Amniotic epithelial cell (primary cell): ENCODE measurements at places on chromosomes 12 and 14.

DNA sequence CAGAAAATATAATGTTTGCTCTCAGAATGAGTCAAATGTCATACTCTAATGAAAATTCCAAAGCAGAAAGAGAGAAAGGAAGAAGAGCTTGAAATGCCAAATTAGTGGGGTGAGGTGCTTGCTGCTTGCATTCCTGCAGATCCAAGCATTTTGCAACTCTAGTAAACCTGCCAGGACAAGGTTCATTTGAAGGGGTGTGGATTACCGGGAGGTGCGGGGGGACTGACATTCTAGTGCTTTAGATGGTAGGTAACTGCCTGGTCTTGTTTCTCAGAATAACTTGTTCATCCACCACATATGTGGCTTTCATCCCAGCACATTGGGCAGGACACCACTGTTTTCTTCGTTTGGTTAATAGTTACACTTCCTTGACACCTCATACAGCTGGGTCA lies 144.4 kb downstream of the AKAP6 start:
- peak; percentile 23 for DNase-seq

DNA sequence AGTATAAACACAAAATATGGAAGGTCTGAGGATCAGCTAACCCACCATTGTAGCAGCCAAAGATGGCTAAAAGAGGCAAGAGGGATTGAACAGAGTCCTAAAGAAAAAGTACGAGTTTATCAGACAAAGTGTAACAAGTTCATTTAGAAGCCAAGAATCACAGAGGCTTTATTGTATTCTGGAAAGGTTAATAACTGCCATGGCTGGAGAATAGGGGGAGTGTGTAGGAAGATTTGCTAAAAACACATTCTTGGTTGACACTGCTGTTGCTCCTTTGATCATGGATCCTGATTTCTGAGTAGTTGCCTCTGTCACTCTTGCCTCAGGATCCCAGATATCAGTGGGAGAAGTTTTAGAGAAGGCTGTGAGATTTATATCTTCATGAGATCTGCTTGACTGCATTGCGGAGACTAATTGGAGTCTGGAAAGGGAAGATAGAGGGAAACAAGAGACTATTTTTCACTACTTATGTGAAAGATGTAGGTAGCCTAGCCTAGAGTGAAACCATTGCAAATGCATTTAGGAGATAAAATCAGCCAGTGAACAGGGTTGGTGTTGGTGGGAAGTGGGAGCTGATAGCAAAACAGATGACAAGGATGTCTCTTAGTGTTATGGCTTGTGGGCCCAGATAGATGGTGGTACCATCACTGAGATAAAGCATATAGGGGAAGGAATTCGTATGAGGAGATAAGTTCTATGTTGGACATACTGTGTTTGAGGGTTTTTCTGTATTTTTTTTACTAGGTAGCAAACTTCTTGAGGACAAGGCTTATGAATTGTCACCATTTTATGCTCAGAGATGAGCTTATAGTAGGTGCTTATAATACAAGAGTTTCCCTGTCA lies 402.9 kb upstream of the PDE3A start:
- no peak for DNase-seq

DNA sequence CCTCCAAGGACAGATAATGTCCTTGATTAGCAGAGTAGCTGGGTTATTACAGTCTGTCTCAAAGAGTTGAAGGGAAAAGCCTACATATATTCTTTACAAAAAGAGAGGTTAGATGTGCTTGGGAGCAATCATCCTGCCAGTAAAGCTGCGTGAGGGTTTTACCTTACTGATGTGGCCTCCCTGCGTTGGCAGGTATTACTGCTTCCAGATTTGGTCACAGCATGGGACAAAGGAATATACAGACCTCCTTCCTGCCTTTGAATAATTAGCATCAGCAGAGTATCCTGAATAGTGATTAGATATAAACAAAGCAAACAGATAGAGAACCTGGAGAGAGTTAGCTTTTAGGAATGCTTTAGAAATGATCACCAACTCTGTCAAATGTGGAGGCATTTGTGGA lies 69.6 kb downstream of the TMTC2 start:
- no peak for DNase-seq

DNA sequence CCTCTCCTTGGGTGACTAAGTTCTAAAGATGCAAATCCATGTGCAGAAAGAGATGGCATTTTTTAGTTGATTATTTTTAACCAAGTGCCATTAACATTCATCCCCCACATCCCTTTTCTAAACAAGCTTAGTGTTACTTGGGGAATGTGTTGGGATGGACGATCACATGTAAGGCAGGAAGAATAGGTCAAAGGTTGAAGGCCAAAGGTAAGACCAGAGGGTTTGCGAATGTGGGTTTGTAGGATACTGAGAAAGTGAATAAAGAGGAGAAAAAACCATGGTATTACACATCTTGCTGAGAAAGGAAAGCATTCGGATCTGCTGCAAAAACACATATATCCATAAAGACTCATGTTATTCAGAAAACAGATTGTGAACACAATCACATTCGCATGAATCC lies 111.6 kb downstream of the GCH1 start:
- DNase-seq: no peak

GRCh38 chr12:44874981-44875416 lies 1.1 kb downstream of the NELL2 start:
- DNase-seq: no peak
